ENCODE measurements at places on chromosomes 1 and 21.

- DNase-seq = no peak
Observed at GRCh38 chr21:27759091-27759659, 792.3 kb upstream of the ADAMTS5 start.

- no peak for DNase-seq
Observed at GRCh38 chr1:225692517-225692879, 39.6 kb upstream of the ENAH start.

- no peak for DNase-seq
Observed at GRCh38 chr1:68624233-68624632, 127.4 kb upstream of the DEPDC1 start.

- DNase-seq = no peak
Observed at GRCh38 chr1:231200388-231201031, 38.7 kb downstream of the TRIM67 start.

DNA sequence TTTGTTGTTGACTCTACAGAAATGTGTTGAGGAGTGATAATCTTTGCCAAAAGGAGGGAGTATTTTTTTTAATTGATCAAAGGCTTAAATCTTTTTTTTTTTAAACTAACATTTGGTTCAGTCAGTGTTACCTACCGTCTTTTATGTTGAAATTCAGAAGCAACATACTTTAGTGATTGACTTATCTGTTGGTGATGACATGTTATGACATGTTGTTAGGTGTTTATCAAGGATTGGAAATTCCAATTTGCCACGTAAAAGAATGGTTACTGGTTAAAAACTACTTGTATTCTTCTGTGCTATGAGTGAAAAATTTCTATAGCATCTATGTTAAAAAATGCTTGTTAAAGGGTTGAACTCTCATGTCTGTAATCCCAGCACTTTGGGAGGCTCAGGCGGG is 61.2 kb downstream of the DNM3 start:
- DNase-seq = no peak

DNA sequence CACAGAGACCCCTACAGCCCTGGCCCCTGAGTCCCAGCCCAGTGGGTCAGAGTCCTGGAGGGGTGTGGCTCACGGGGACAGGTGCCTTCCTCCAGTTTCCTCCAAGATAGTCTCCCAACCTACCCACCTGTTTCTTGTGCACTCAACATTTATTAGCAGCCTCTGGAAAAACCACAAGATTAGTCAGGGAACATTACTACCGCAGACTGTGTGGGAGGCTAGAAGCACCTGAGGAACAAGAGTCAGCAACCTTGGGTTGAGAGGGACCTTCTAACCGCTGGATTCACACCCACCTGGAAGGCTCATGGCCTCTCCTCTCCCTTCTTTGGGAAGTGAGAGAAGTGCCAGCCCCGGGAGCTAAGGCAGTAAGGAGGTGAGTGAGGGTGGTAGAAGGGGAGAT is 22.5 kb upstream of the IKBKE start:
- DNase-seq = no peak

- DNase-seq = no peak
Observed at GRCh38 chr1:185438936-185439335, 121.9 kb upstream of the IVNS1ABP start.

DNA sequence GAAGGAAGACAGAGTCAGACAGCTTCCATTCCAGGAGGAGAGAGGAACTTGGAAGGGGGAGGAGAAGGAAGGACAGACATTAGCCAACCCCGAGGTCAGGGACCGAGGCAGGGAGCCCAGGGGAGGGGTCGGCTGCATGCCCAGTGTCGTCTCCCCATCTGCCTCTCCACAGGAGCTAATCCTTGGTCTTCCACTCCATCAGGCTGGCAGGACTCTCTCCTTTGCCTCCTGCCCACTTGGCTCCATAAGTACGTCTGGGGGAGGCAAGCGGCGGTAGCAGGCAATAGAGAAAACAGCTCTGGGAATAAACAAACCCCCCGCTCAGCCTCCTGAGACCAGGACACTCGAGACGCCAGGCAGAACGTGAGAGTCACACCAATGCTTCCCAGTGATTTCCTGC is 71.3 kb downstream of the GRIK3 start:
- DNase-seq = no peak

DNA sequence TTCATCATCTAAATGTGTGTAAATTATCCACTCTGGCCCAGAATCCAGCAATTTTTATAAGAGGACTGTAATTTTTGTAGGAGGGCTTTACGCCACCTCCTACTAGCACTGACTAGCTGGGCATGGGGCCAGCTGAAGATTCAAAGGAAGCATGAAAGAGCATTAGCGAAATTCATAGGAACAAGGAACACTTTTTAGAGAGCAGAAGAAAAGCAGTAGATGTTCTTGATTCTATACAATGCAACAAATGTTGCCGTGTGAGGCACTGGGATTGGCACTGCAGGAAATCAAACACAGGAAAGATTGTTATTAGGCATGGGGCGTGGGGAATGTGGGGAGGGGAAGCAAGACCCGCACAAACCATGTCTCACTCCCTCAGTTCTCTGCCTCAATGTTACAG is 58.4 kb upstream of the PARP1 start:
- no peak for DNase-seq

- DNase-seq = no peak
Observed at GRCh38 chr1:58704616-58705021, 4.8 kb upstream of the MYSM1 start.

DNA sequence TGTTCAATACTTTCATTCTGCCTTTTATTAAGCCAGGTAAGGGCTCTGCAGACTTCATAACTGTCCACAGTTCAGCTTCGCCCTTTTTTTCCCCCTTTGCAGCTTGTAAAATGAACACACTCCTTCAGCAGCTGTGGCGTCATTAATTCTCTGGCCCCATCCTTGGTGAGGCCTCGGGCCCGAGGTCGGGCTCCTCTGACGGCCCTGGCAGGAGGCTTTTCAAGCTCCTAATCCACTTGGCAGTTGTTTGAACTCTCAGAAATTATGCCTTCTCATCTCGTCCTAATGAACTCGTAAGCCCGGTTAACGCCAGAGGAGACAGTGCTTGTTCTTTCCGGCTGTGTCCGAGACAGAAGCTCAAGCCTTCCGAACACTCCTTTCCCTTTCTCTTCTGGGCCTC is 18.1 kb upstream of the EPHA8 start:
- DNase-seq = no peak

GRCh38 chr1:20612221-20612746 is 21.0 kb upstream of the PINK1 start:
- DNase-seq = no peak

DNA sequence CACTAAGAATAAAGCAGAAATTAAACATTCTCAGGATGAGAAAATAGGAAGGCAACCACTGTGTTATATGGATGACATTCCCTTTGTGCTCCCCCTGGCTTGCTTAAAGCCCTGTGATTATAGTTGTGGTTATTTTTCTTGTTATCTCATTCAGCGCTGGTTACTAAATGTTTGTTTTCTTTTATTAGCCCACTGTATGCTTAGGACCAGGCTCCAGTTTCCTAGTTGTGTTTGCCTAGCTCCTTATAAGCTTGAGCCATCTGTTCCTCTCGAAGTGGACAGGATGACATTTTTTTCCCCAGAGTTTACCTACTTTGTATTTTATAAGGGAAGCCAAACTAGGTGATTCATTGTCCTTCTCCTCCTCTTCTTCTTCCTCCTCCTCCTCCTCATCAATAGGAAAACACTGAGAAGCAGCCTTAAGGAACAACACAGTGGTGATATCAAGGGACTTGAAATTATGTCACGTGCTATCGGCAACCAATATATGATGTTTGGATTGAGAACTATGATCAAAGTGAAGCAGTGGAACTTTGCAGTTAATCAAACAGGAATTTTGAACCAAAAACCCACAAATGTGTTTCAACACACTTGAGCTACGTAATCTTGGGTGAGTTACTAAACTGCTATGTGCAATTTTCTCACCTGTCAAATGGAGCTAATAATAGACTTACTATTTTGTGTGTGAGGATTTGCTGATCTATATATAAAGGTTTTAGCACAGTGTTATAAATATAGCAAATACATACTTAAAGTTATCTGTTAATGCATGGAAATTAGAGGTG is 35.1 kb upstream of the RGS7 start:
- no peak for DNase-seq

GRCh38 chr1:215529571-215529970 is 37.5 kb upstream of the KCTD3 start:
- DNase-seq = no peak

DNA sequence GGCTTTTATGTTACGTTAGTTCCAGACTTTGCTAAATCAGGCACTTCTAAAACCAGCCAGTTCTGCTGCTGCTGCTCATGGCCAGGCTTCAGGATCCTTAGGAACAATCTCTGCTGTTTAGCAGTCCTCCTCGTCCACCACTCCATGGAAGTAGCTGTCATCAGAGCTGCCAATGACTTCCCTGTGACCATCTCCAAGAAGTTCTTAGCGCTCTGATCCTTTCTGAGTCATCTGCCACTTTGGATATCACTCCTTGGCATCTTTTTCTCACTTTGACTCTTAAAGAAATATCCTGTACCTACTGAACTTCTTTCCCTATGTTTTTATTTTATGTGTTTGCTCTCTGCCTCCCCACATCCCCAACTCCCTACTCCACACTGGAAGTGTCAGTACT is 14.7 kb upstream of the IRF2BP2 start:
- no peak for DNase-seq

- no peak for DNase-seq
Observed at GRCh38 chr1:158675563-158676323, 10.8 kb downstream of the SPTA1 start.

GRCh38 chr1:215731699-215732098 is 164.6 kb downstream of the KCTD3 start:
- DNase-seq = no peak

GRCh38 chr1:29933067-29933466 is 696.7 kb downstream of the PTPRU start:
- DNase-seq = no peak

GRCh38 chr1:98277118-98277517 is 356.3 kb upstream of the DPYD start:
- DNase-seq = no peak

DNA sequence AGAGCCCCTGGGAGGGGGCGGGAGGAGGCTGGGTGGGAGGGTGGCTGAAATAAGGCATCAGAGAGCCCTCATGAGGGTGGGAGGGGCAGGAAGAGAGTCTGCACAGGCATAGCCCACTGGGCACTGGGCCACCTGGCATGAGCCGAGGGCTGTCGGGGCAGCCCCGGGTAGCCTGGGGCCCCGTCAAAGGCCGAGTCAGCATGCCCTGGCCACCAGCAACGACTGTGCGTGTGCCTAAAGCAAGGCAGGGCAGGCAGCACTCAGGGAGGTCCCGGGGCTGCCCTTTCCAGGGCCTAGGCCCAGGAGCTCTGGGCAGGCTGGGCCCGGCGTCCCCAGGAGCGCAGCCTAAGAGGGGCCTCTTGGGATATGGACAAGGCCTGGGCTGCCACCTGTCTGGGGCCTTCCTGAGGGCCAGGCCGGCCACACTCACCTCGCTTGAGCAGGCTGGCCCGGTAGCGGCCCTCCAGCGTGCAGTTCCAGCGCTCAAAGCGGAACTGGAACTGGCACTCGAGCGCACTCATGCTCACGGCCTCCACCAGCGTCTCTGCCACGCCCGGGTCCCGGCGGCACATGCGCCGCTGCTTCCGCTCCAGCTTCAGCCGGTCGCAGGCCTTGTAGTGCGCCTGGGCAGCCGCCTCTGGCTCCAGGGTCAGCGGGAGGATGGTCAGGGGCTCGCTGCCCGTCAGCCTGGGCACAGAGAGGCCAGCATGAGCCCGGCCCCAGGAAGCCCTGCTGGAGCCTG is 22.7 kb downstream of the WNT9A start:
- no peak for DNase-seq

DNA sequence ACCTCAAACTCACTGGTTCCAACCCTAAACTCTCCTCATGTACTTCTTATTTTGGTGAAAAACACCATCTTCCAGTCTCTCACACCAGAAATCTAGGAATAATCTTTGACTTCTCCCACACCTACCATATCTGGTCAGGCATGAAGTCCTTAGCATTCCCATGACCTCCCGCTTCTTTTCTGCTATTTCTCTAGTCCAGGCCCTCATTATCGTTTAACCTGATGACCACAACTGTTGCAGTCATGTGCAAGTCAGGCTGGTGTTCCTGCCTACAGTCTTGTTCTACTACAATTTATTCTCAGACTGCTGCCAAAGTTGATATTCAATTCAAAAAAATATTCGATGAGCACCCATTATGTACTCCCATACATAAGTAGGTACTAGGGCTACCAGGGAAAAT is 71.3 kb downstream of the PIK3R3 start:
- no peak for DNase-seq

DNA sequence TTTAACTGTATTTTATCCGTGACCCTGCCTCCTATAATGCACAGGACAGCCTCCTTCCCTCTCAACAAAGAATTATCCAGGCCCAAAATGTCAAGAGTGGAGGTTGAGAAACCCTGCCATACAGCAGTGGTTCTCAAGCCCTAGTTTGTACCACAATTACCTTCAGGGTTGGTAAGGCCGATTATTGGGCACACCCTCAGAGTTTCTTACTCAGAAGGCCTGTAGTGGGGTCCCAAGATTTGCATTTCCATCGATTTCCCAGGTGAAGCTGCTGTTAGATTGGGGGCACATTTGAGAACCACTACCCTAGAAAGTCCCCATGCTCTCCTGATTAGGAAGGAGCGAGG is 400 bp upstream of the PGBD2 start:
- no peak for DNase-seq

DNA sequence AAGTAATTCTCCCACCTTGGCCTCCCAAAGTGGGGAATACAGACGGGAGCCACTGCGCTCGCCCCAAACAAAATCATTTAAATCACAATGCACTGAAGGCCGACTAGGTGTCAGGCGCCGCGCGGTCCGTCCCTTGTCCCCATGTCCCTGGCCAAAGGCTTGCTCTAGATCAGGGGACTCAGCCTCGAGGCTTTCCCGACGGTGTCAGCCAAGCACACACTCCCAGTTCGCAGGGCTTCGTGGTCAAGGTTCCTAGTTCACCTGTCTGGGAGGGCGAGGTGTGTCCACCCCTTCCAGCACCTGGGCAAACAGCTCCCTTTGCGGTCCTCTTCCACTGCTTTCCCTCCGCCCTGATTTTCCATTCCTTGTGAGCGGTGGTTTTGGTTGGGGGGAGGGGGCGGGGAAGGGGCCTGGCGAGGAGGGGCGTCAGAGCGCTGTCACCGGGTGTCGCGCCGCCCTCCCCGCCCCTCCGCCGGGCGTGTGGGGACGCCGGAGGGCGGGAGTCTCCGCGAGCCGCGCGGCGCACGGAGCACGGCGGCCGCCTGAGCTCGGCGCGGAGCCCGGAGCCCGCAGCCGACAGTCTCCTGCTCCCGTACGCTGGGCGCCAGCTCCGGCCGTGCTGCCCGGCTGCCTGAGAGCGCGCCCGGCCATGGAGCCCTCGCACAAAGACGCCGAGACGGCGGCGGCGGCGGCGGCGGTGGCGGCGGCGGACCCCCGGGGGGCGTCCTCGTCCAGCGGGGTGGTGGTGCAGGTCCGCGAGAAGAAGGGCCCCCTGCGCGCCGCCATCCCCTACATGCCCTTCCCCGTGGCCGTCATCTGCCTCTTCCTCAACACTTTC is at the start of gene STUM:
Gene STUM, plus strand, starts transcription at position 509 of the 838 bp plus-strand sequence. Its CDS starts 141 bp downstream, at position 650.
- no peak for DNase-seq
